CD4-positive, CD25-positive, alpha-beta regulatory T cell (primary cell): ENCODE measurements at places on chromosomes 7 and 10. TPM values are rescaled to one million over a fixed set of nuclear protein-coding genes. Genes with fewer than 3 reads are reported as not detected.

DNA sequence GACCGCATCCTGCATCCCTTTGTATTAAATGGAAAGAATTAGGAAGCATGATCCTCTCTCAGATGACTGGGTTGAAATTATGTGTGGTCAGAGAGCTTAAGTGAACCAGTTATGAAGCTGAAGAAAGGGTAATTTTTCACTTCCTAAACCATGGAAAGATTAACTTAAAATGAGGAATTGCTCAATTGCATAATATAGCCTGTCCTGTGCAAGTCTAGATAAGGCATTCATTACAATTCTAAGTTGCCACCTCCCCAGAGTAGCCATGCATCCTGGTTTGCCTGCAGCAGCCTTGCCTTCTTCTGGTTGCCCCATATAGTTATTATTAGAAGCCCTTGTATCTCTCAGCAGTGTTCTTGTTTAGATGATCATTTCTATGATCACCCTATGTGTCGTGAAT is 45.3 kb downstream of the STARD3NL start:
- peaks cover 26% of the 10 kb centered on the region for H3K36me3 ChIP-seq
- no peaks in the 10 kb centered on the region for H3K27me3 ChIP-seq
- no peak for DNase-seq
- no peak overlapping the region for H3K4me3 ChIP-seq

DNA sequence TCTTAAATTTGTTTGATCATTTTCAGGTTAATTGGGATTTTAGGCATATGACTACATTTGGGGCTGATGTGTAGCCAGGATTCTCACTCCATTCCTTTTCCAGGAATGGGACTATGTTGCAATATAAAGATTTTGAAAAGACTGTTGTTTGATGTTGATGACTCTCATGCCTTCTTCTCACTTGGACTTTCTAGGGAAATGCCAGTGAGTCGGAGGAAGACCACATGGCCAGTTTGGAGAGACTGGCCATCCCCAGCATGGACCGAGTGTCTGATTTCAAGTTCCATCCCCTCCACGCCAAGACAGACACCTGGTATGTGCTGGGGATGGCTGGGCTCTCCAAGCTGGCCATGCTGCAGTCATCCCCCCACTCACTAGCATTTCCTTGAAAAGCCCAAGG is 5.5 kb downstream of the IGFBP3 start:
- no peak for DNase-seq
- no peak overlapping the region for H3K4me3 ChIP-seq
- H3K4me1 ChIP-seq, result no peaks in the 10 kb centered on the region
- no peak overlapping the region for H3K27ac ChIP-seq

DNA sequence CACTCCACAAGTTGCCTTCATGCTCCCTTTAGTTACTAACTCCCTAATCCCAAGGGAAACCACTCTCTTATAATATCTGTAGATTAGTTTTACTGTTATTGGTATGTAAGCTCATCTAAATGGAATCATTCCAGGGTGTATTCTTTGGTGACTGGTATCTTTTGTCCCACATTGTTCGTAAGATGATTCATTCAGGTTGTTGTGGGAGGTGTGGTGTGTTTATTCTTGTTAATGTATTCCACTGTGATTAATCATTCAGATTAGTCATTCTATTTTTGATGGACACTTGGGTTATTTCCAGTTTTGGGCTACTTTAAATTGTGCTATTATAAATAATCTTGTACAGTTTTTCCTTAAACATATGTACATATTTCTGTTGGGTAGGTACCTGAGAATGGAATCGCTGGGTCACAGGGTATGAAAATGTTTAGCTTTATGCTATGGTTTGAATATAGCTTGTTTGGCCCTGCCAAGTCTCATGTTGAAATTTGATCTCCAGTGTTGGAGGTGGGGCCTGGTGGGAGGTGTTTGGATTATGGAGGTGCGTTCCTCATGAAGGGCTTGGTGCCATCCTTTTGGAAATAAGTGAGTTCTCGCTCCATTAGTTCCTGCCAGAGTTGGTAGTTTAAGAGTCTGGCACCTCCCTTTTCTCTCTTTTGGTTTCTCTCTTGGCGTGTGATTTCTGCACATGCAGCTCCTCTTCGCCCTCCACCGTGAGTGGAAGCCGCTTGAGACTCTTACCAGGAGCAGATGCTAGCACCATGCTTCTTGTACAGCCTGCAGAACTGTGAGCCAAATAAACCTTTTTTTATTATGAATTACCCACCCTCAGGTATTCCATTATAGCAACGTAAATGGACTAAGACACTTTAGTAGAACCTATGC is 13.8 kb downstream of the BTRC start:
- no peaks in the 10 kb centered on the region for H3K27me3 ChIP-seq
- H3K4me3 ChIP-seq, result no peak overlapping the region
- no peaks in the 10 kb centered on the region for H3K36me3 ChIP-seq
- no peak for DNase-seq

DNA sequence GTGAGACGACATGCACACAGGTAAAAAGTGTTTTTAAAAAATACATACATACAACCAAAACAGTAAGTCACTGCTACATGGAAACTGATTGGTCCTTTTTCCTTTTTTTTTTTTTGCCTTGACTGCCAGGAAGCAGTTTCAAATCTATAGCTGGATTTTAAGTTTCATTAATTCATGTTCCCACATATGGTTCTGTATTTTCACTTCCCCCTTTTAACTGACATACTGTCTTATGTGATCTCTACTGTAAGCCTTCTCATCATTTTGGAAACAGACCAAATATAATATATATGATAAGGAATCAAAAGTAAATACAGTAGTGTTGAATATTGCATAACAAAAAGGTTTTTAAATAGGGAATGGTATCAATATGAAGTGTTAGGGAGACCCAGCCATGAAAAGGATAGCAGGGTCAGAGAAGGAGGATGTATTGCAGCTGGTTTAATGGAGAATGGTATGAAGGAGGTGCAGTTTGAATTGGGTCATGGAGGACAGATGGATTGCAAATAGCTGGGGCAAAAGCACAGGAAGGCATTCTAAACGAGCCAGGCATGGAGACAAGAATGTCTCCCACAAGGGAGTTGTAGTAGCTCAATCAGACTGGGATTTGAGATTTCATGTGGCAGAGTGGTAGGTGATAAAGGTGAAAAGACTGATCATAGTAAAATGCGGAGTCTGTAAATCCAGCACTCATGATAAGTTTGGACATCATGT is 5.4 kb downstream of the CAV1 start:
- no peak overlapping the region for H3K27ac ChIP-seq
- H3K27me3 ChIP-seq, result peaks cover 30% of the 10 kb centered on the region
- H3K36me3 ChIP-seq, result no peaks in the 10 kb centered on the region
- DNase-seq, result no peak
- H3K4me1 ChIP-seq, result peaks cover 15% of the 10 kb centered on the region

- H3K27ac ChIP-seq, result peak overlapping the region; percentile 33
- H3K4me3 ChIP-seq, result no peak overlapping the region
- H3K36me3 ChIP-seq, result no peaks in the 10 kb centered on the region
- DNase-seq, result no peak
Observed at GRCh38 chr10:132449051-132449810, 52.2 kb downstream of the PWWP2B start.

DNA sequence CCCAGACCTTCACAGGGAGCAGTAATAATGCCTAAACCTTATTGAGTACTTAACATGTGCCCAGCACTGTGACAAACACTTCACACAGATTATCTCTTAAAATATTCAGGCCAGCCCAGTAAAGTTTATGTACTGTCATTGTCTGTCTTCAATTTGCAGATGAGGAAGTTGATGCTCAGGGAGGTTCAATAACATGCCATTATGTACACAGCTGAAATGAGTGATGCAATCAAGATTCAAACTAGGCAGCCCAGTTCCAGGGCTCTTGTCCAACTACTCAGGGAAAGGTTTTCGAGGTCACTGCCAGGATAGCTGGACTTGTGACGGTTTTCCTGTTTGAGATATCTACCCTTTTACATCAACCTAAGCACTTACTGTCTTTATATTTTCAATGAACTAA is 56.1 kb downstream of the AUTS2 start:
- DNase-seq, result no peak
- H3K36me3 ChIP-seq, result no peaks in the 10 kb centered on the region
- no peak overlapping the region for H3K27ac ChIP-seq
- H3K4me1 ChIP-seq, result no peaks in the 10 kb centered on the region
- no peak overlapping the region for H3K4me3 ChIP-seq

GRCh38 chr7:91553410-91553895 is 289.2 kb downstream of the FZD1 start:
- H3K4me3 ChIP-seq, result no peak overlapping the region
- no peaks in the 10 kb centered on the region for H3K27me3 ChIP-seq
- DNase-seq, result no peak
- no peaks in the 10 kb centered on the region for H3K4me1 ChIP-seq
- H3K36me3 ChIP-seq, result no peaks in the 10 kb centered on the region

- H3K36me3 ChIP-seq, result no peaks in the 10 kb centered on the region
- no peak overlapping the region for H3K27ac ChIP-seq
- no peaks in the 10 kb centered on the region for H3K4me1 ChIP-seq
- DNase-seq, result no peak
- no peak overlapping the region for H3K4me3 ChIP-seq
Observed at GRCh38 chr10:116168329-116168728, 104.7 kb downstream of the GFRA1 start.

DNA sequence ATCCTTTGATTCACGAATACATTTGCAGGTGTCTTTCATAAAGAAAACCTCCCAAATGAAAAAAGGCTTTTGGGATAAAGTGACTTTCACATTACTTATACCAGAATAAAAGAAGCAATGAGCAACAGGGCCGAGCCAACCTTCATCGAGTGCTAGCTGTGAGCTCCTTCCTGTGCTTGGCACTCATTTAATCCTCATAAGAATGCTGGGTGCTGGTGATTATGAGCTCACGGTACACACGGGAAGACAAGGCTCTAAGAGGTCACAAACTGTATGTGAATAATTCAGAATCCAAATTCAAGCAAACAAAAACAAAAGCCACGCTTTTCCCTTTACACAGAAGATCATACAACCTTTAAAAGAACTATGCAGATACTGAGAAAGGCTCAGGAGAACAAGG is 156.2 kb downstream of the COBL start:
- DNase-seq, result no peak
- H3K36me3 ChIP-seq, result no peaks in the 10 kb centered on the region
- no peak overlapping the region for H3K27ac ChIP-seq
- peaks cover 11% of the 10 kb centered on the region for H3K27me3 ChIP-seq
- H3K4me1 ChIP-seq, result no peaks in the 10 kb centered on the region

- H3K4me1 ChIP-seq, result no peaks in the 10 kb centered on the region
- H3K4me3 ChIP-seq, result no peak overlapping the region
- no peaks in the 10 kb centered on the region for H3K36me3 ChIP-seq
- no peaks in the 10 kb centered on the region for H3K27me3 ChIP-seq
- peak; percentile 31 for DNase-seq
Observed at GRCh38 chr7:93551063-93551895, 23.2 kb downstream of the CALCR start.

- no peak overlapping the region for H3K4me3 ChIP-seq
- no peak overlapping the region for H3K27ac ChIP-seq
- DNase-seq, result no peak
- no peaks in the 10 kb centered on the region for H3K4me1 ChIP-seq
Observed at GRCh38 chr10:109308971-109309370, 614.3 kb downstream of the XPNPEP1 start.

DNA sequence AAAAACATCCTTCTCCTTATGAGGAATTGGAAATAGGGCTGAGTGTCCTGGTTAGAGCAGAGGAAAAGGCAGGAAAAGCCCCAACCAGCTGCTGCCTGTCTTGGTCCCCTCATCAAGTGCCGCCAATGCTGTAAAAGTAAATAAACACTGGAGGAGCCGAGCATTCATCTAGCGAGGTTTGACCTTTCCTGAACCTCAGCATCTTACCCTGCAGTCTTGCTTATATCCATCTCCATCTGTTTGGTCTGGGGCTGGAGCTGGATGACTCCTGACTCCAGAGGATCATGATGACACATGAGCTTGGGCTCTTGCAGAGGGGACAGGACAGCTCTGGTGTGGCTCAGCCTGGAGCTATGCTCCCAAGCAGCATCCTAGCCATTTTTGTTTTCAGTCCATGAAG is 501.1 kb downstream of the TNS3 start:
- no peak for DNase-seq
- H3K36me3 ChIP-seq, result no peaks in the 10 kb centered on the region
- no peak overlapping the region for H3K27ac ChIP-seq
- no peaks in the 10 kb centered on the region for H3K4me1 ChIP-seq

- no peaks in the 10 kb centered on the region for H3K4me1 ChIP-seq
- H3K27me3 ChIP-seq, result no peaks in the 10 kb centered on the region
- no peak for DNase-seq
- H3K27ac ChIP-seq, result no peak overlapping the region
- H3K4me3 ChIP-seq, result no peak overlapping the region
Observed at GRCh38 chr10:86670876-86671275, 2.6 kb downstream of the LDB3 start.

DNA sequence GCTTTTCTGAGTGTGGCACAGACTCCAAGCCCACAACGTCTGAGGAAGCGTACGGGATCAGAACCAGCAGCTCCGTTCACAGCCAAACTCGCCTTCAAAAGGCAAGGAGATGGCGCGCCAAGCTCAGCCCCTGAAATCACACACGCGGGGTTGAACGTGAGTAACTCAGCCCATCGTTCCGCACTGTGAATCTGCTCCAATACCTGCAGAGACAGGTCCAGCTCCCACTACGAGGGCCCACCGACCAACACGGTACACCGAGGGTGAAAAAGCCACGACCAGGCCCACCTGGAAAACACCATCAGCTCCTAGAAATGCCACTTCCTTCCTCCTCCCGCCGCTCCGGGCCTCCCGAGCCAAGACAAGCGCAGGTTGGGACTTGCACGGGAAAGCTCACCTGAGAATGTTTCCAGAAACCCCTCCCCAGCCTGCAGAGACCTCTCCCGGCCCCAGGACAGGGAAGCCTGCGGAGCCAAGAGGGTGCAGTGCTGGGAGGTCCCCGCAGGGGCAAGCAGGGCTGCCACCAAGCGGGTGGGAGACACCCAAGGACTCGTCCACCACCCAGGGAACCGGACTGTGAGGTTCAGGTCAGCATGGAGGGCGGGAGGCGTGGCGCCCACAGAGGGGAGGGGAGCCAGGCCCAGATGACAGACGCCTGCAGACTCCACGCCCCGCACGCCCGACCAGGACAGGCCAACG is 93.9 kb upstream of the PDGFA start:
- no peaks in the 10 kb centered on the region for H3K36me3 ChIP-seq
- no peak for DNase-seq
- H3K27ac ChIP-seq, result no peak overlapping the region
- no peaks in the 10 kb centered on the region for H3K27me3 ChIP-seq
- H3K4me1 ChIP-seq, result peaks cover 42% of the 10 kb centered on the region

- H3K36me3 ChIP-seq, result no peaks in the 10 kb centered on the region
- no peak overlapping the region for H3K4me3 ChIP-seq
- DNase-seq, result no peak
Observed at GRCh38 chr10:123567984-123568739, 98.0 kb upstream of the GPR26 start.

Gene MBLAC1
- 4.0 TPM for total RNA-seq

Gene DBF4
- total RNA-seq, result 65.1 TPM
